Retinal pigment epithelial cell (primary cell): ENCODE measurements at places on chromosomes 6 and 20.

GRCh38 chr6:127457456-127458064, 1.6 kb downstream of the KIAA0408 start:
- DNase-seq = peak; percentile 26

GRCh38 chr6:152018876-152019275, 211.4 kb downstream of the ESR1 start:
- DNase-seq = no peak

DNA sequence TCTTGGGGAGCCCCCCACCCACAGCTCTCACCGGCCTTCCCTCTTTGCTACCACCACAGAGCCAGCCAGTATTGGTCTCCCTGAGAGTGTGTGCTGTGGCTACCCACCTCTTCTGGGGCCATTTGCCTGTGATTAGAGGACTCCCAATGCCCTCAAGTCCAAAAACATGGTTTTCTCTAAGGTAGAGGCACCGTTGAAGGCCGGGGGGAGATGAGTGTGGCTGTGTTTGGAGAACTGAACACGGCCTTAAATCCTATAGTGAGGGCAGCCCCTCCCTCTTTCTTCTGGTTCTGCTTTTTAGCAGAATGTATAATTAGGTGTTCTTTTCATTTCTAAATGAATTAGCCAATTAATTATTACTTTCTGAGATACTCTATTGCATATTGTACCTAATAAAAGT, 2.5 kb downstream of the CCR6 start:
- DNase-seq = no peak

DNA sequence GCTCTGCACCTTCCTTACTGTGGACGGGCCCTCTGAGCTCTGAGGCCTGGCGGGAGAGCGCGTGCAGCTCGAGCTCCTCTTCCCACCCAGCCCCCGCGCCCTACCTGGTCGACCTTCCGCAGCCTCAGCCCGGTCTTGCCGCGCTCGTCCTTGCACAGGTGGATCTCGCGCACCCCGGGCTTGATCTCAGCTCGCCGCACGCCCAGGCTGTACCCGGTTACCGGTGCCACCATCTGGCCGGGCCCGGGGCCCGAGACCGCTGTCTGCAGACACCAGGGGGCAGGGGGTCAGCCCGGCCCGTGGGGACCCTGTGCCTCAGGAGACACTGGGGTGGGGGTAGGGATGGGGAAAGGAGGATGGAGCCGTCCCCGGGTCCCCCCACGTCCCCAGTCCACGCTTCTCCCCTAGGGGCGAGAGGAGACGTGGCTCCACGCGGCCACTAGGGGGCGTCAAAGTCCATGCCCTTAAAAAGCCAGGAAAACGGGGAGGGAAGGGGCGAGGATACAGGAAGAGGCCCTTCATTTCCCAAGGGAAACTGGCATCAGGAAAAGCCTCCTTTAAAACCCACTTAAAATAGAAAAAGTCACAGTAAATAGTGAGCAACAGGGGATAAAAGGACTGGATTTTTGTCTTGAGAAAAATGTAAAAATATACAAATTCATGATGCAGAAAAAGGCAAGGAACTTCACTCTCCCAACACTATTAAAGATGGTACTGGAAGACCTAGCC, 15.5 kb downstream of the SDCBP2 start:
- no peak for DNase-seq

GRCh38 chr6:54586251-54586650, 260.3 kb upstream of the FAM83B start:
- peak; percentile 52 for DNase-seq

GRCh38 chr6:134060491-134061106, 8.2 kb upstream of the SLC2A12 start:
- DNase-seq = peak; percentile 71

DNA sequence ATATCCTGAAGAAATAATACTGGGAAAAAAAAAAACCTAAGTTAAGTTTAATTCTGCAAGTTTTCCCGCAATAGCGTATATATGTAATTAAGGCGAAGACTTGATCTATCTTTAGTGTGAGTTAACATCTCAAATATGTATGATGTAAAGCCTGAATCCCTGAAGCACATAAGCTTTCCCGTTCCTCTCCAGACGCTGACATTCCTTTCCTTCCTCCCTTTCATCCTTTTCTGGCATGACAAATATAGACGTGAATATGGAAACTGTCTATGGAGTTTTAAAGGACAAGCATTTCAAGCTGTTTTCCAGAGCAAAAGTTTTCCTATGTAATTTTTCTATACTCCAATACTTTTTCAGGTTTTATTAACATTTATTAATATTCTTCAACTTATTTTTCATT, 637.0 kb downstream of the COL12A1 start:
- DNase-seq = peak; percentile 33

GRCh38 chr6:65123521-65123920, 583.5 kb downstream of the EYS start:
- DNase-seq = no peak

DNA sequence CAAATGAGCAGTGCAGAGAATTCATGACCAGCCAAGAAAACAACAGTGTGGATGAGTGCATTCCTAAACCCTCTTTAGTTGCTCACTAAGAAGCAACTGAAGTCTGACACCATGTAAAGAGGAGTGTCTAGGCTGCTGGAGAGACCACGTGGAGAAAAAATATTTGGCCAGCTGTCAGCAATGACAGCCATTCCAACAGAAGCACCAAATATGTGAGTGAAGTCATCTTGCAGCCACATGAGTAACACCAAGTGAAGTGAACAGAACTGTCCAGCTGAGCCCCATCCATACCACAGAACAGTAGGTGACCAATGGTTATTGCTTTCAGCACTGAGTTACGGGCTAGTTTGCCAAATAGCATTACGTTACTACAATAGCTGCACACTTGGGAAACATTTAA, 89.4 kb downstream of the TBXT start:
- no peak for DNase-seq

DNA sequence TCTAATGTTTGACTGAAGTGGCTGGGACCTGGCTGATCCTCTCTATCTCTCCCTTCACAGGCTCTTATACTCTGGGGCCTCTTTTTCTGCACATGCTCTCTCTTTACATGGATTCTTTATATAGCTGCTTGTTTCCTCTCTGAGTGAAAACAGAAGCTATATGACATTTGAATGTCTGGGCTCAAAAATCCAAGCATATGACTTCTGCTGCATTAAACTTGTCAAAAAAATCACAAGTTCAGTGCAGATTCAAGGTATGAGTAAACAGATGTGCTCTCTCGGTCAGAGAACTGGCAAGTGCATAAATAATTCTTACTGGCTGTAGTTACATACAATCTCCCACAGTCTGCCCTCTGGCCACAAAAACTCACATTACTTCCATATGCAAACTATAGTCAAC, 96.6 kb downstream of the LCA5 start:
- no peak for DNase-seq

GRCh38 chr6:117547688-117548621, 54.4 kb downstream of the GOPC start:
- peak; percentile 41 for DNase-seq

- DNase-seq = no peak
Measured at GRCh38 chr6:152206072-152206818, 398.8 kb downstream of the ESR1 start.

GRCh38 chr6:26124781-26125685, 37.8 kb downstream of the HFE start:
- DNase-seq = no peak

DNA sequence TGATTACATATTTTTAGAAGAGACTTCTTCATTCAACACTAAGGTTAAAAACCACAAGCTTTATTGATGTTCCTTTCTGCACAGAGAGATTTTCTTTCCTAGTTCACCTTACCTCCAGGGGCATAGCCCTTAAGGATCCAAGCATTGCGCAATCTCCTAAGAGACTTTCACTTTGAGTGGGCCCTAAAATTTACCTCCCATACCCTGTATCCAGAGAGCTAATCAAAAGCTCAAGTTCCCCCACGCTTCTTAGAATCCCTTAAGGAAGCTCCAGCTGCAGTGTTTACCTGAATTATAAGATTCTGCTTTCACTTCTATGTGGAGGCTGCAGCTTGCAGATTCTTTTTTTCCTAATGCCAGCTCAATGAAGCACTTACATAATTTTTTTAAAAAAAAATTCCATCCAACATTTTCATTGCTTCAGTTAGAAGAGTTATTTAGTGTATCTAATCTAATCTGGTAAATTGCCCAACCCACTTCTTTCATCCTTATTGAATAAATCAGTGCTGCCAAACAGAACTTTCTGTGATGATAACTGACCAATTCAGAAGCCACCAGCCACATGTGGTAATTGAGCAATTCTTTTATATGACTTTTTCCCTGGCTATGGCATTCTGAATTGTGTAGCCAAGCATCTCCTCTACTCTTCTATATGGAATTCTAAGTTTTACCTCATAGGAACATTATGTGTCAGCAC, 24.6 kb upstream of the SPTLC3 start:
- no peak for DNase-seq

DNA sequence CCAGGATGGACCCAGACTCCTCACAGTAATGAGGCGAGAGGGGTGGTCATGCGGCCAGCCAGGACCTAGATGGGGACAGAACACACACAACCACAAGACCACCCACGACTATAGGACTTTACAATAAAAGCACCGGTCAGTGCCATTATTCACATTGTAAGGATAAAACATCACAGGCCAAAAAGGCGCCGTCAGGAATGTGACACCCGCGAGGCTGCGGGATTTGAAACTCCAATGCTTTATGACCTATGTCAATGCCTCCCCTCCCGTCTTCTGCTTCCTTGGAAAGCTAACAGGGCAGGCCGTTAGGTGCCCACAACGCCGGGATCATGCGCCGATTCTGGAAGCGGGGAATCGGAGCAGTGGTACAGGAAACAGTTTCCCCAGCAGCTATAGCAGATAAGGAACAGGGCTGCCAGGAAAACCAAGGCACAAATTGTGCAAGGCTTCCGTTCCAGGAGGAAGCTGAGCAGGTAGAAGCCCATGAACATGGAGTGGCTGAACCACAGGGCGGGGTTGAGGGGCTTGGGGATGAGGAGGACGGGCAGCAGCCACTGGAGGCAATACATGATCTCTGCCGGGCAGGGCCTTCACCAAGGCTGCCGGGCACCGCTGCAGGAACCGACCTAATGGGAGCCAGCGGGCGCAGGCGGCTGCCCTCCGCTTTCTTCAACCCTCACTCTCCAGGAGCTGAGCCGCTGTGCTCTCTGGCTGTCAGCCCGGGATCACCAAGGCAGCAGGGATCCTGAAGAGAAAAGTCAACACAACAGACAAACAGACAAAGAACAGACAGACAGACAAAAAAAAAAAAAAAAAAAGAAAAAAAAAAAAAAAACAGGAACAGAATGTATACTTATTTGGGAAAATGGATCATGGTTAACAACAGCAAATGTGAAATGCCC, 2.2 kb upstream of the NNAT start:
- DNase-seq = no peak
